ENCODE measurements at places on chromosomes 5 and 9.
A peak's percentile ranks its signal among the peaks of the same experiment; 100 is the strongest.

- no peak for DNase-seq
Measured at GRCh38 chr9:112028242-112029221, 131.9 kb downstream of the UGCG start.

DNA sequence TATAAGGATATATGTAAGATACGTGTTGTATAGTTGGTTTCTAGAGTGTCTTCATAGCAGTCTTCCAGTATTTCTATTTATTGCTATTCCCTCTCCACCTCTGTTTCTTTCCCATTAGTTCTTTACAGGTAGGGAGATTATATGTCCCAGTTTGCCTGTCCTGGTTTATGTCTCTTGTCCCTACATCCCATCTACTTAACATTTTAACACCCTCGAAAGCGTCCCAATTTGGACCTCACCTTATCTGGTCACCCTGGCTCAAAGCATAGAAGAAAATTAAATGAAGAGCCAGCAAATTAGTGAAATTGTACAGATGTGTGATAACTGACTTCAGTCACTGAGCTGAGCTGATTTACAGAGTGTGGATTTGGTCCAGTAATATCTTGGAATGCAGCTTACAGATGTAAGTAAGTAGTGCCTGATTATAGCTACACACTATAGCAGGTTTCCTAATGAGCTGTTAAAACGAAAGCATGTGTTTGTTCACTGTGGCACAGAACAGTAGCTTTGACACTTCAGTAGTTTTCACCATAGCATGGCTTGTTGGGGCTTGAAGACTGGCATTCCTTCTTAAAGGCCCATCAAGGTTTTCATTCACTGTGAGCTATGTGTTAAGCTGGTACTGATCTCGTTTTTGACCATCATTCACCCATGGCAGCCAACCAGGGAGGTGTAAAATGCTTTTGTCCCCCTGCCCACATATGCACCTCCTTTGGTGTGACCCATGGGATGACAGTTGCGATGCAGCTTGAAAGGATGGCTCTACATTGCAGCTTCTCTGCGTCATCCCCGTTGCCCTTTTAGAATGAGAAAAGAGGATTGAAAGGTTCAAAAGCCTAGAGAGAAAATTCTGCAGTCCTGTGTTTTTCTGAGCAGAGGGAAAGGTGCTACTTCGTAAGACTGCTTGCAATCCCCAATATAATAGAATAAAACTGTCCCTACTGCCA, 192.1 kb upstream of the DMRT1 start:
- no peak for DNase-seq

- no peak for DNase-seq
Measured at GRCh38 chr9:131258698-131259431, 17.4 kb downstream of the FAM78A start.

GRCh38 chr5:56358703-56359681, 125.9 kb upstream of the ANKRD55 start:
- DNase-seq, result no peak

GRCh38 chr9:115969096-115969495, 184.5 kb upstream of the PAPPA start:
- DNase-seq, result no peak

DNA sequence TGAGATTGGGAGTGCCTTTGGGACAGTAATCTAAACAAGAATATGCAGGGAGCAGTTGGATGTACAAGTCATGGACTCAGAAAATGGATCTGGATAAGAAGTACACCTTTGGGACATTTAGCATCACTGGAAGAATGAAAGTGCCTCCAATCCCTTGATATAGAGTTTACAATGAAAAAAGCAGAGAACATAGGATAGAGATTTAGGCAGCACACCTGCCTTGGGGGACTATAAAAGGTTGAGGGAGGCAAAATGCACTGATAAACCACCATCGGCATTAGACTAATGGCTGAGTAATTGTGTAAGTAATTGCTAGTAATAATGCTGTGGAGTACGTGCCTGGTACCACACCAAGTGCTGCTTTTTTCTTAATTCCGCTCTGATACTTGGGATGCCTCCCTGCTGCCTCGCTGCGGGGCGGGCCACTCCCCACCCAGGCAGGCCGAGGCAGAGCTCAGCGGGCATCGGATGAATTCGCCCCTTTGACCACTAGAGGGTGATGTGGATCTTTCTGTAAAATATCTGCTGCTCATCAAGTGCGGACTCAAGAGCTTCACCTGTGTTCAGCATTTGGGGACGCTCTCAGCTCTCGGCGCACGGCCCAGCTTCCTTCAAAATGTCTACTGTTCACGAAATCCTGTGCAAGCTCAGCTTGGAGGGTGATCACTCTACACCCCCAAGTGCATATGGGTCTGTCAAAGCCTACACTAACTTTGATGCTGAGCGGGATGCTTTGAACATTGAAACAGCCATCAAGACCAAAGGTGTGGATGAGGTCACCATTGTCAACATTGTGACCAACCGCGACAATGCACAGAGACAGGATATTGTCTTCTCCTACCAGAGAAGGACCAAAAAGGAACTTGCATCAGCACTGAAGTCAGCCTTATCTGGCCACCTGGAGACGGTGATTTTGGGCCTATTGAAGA, 99.9 kb downstream of the ANKRD18B start:
- no peak for DNase-seq

- DNase-seq, result peak; percentile 91
Measured at GRCh38 chr5:9544502-9545135, 1.3 kb downstream of the SEMA5A start.

- DNase-seq, result no peak
Measured at GRCh38 chr5:128772356-128772755, 192.9 kb upstream of the SLC27A6 start.

- DNase-seq, result no peak
Measured at GRCh38 chr9:32431940-32432555, 47.6 kb downstream of the ACO1 start.

DNA sequence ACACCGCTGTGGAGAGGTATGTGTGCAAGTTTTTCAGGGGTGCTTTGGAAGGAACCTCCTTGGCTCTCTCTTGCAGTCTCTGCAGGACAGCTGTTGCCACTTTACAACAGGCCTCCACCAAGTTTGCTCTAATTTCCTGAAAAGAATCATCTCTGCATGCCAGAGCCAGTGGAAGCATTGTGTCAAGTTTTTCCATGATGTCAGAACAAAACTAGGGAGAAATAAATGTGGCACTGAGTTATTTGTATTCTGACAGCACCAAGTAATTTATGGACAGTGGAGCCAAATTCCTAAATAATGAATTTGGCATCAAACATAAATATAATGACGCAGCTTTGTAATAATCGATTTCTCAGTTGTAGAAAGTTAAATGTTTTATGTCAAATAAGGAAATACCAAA, 146.9 kb downstream of the KIAA0825 start:
- DNase-seq, result no peak

DNA sequence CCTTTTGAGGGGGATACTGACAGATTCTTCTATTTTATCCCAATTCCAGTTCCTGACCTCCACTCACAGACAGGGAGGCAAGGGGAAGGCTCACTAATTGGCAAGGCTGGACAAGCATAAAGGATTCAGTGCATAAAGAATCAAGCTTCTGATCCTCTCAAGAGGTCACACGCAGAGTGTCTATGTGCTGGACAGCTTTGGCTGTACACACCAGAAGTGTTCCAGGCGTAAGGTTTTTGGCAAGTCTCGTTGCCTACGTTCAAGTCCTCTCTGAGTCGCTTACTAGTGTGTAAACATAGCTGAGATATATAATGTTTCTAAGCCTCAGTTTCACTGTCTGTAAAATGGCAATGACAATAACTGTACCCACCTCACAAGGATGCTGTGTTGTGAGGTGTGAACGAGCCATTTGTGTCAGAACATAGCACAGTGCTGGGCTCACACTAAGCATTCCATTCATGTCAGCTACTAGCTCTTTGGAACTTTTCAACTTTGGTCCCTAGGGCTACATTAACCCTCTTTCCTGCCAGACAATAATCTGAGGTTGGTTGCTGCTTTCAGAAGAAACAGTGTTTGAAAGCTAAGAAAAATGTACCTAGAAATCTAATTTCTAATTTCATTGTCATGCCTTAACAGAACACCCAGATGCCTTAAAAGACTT, 52.1 kb downstream of the PALM2AKAP2 start:
- DNase-seq, result no peak

DNA sequence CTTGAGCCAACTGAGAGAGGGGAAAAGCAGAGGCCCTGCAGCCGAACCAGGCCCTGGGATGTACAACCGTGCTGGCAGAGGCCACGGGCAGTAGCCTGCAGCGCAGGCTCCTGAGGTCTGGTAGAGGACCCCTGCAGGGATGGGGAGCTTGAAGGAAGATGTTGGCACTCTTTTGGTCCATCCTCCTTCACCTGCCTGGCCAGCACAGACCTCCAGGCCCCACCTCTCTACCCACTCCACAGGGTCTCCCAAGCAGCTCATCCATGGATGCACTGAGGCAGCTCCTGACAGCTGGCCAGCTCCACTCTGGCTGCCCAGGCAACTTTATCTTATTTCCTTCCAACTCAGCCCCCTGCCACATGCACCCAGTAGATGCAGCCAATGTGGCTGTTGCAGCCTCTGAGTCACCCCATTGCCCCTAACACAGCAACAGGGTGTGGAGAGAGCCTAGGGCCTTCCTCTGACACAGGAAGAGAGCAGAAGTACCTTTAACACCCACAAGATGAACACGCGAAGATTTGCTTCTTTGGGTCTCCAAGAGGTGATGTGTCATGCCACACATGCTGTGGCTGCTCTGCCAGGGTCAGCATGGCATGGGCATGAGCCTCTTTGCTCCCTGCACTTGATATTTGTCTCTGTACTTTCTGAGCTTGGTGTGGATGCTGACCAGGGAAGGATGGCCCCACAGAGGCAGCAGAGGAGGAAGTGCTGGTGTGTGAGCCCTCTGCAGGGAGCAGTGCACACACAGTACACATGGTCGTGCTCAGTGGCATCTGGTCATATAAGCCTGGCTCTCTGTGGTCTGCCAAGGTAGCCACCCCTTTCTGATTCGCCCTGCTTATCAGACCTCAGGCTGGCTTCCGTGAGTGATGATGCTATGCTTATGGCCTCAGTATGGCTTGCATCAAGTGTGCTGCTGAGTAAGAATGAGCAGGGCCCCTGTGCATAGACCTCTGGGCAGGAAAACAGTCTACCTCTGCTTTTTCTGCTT, 117.2 kb downstream of the NRG2 start:
- DNase-seq, result no peak

DNA sequence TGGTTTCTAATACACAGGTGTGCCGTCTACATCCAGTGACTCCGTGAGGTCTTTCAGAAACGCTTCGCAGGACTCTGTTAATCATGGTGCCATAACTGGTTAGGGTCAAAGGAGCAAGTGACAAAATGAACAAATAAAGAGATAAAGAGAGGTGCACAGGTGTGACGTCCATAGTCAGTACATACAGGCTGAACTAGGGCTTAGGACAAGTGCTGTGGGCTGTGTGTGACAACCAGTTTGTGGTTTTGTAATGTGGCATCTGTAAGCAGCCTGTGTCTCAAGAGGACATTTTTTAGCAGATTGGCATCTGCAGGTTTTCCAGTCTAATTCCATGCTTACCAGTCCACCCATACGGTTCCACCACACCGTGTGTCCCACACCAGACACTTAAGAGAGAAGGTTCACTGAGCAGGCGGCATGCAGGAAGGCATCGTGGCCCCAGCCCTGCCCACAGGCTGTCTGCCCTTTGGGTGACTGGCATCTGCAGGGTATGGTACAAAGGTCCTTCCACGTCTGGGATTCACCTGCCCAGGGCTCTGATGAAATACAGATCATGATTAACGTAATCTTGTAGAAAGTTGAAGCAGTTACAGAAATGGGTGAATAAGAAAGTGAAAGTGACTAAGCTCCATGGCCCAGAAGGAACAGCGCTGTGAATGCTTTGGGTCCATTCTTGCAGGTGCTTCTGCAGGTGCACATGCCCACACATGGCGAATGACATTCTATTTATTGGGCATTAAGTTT, 26.9 kb downstream of the SRD5A1 start:
- DNase-seq, result no peak

- DNase-seq, result no peak
Measured at GRCh38 chr9:107060062-107060461, 197.1 kb downstream of the ZNF462 start.

DNA sequence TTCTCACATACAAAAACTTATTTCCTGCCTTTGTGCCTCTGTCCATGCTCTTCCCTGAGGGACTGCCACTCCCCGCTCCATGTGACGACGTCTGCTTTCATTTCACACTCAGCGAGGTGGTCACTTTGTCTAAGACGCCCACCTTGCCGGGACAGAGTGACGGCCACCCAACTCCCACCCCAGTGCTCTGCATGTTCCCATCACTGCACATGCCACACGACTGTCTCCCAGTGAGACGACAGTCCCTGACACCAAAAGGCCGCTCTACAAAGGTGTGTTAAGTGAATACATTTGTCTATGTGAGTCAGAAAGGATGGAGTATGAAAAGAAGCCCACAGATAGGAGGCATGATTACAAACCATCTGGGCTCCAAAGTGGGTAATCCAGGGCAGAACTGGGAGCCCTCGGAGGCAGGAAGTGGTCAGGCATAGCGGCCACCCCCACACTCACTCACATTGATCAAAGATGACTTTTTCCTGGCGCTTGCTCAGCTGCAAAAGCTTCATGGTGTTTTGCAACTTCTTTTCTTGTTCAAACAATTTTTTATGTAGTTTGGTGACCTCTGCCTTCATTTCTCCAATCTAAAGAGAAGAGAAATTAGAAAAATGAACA, 185.8 kb downstream of the CDK5RAP2 start:
- peak; percentile 72 for DNase-seq

GRCh38 chr5:40486437-40487275, 193.1 kb upstream of the PTGER4 start:
- DNase-seq, result no peak

- DNase-seq, result no peak
Measured at GRCh38 chr5:122895141-122895540, 49.7 kb downstream of the SNX24 start.

- no peak for DNase-seq
Measured at GRCh38 chr5:102969641-102970040, 150.3 kb downstream of the GIN1 start.

- no peak for DNase-seq
Measured at GRCh38 chr9:136107155-136107952, 11.3 kb downstream of the TMEM250 start.

GRCh38 chr5:2602451-2603271, 148.8 kb downstream of the IRX2 start:
- DNase-seq, result no peak

DNA sequence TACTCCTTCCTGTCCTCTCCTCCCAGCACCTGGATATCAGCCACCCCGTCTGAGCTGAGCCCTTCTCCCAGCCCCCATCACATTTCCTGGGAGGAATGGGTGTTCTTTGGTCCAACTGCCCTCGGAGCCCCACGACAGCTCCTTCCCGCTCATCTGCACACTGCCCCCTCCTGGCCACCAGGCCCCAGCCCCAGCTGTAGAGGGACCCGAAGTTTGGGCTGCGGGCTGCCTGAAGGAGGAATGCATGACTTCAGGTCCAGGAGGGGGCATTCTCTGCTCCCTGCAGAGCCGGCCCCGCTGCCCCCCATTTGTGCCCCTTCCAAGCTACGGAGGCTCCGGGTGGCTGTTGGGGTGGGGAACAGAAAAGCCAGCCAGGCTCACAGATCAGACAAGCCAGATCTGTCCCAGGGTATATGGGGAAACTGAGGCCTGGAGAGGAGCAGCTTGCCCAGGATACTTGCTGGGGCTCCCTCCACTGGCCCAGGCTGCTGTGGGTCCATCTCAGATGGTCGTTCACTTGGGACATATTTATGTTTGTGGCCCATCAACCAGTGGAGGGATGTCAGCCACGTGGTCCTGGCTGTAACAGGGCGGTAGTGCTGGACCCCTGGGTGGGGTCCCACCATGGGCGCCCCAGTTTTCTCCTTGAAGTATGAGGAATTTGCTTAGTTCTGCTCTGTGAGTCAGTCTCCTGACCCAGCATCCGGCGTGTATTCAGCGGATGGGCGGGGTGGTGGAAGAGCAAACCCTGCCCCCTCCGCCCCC, 33.1 kb downstream of the DAB2IP start:
- no peak for DNase-seq

All from cardiac septum (tissue), 1 donor.